ENCODE measurements at places on chromosomes 12 and 14.

- no peaks in the 10 kb centered on the region for H3K27me3 ChIP-seq
- no peak overlapping the region for H3K27ac ChIP-seq
- H3K4me1 ChIP-seq, result peaks cover 24% of the 10 kb centered on the region
- DNase-seq, result no peak
- H3K4me3 ChIP-seq, result no peak overlapping the region
Measured at GRCh38 chr14:51545396-51545795, 106.3 kb upstream of the FRMD6 start.

DNA sequence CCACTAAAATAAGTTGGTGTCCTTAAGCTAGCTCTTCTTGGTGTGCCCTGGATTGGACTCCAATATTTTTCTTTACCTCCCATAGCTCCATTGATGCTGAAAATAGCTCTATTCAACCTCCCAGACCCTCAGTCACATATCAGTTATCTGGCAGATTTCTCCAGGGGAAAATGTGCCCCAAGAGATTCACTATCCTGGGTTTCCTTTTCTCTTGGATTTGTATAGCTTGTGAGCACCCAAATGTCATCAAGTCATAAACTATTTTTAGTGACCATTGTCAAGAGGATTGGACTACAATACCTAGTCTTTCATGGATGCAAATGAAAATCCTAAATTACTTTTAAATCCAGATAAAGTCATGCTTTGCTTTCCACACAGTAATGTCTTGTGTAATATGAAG lies 339.6 kb upstream of the FOXG1 start:
- no peaks in the 10 kb centered on the region for H3K4me1 ChIP-seq
- no peaks in the 10 kb centered on the region for H3K27me3 ChIP-seq
- no peak overlapping the region for H3K4me3 ChIP-seq
- H3K27ac ChIP-seq, result no peak overlapping the region
- H3K36me3 ChIP-seq, result no peaks in the 10 kb centered on the region
- DNase-seq, result no peak

DNA sequence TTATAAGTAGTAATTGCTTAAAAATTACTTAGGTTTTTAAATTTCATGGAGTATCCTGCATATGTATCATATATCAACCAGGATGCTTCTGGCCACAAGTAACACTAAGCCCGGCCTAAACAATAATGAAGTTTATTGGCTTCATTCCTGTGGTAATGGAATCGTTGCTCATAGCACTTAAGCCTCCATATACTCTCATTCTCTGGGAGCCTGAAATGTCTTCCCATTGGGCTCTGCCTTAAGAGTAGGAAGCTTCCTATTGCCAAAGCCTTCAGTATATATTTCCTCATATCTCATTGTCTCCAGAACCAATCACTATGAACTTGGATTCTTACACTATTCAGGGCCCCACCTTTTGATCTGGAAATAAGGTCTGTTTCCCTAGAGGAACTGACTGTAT lies 83.8 kb upstream of the DNM1L start:
- H3K27me3 ChIP-seq, result no peaks in the 10 kb centered on the region
- H3K4me3 ChIP-seq, result no peak overlapping the region
- no peaks in the 10 kb centered on the region for H3K36me3 ChIP-seq
- peak; percentile 75 for DNase-seq

GRCh38 chr12:114360485-114360884 lies 45.5 kb downstream of the TBX5 start:
- no peak overlapping the region for H3K27ac ChIP-seq
- no peaks in the 10 kb centered on the region for H3K4me1 ChIP-seq
- no peak overlapping the region for H3K4me3 ChIP-seq
- H3K36me3 ChIP-seq, result peaks cover 17% of the 10 kb centered on the region
- no peaks in the 10 kb centered on the region for H3K27me3 ChIP-seq

DNA sequence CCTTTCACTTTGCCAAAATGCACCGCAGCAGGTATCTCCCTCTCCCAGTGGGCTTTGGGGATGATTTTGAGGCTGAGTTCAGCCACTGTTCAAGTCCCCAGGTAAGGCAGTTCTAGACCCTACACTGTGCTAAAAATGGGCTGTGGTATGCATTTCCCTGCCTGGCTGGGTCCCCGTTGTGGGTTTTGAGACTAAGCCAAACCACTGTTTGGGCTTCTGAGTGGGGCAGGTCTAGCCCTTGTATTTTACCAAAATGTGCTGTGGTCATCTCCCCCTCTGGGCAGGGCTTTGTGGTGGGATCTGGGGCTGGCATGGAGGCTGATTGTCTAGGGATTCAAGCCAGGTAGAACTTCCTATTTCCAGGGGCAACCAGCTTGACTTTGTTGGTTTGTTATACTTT lies 13.6 kb upstream of the OR4Q3 start:
- no peaks in the 10 kb centered on the region for H3K27me3 ChIP-seq
- H3K4me3 ChIP-seq, result no peak overlapping the region
- H3K36me3 ChIP-seq, result no peaks in the 10 kb centered on the region
- H3K4me1 ChIP-seq, result no peaks in the 10 kb centered on the region
- H3K27ac ChIP-seq, result no peak overlapping the region
